ENCODE measurements at places on chromosomes 6 and 20. TPM values are rescaled to one million over a fixed set of nuclear protein-coding genes. Genes with fewer than 3 reads are reported as not detected.

The BAG2 gene
- total RNA-seq: 32.1 TPM

The TRIM10 gene
- not detected for total RNA-seq

The RIN2 gene
- 48.9 TPM for total RNA-seq

The COL11A2 gene
- 0.37 TPM for total RNA-seq

The FAM83C gene
- total RNA-seq: not detected

The OR10C1 gene
- not detected for total RNA-seq

The BTN2A1 gene
- 14.9 TPM for total RNA-seq

The ANKRD60 gene
- total RNA-seq: not detected

Measured in smooth muscle cell of the umbilical artery (primary cell).